ENCODE measurements at places on chromosomes 12 and 14.

- no peak for DNase-seq
These were observed 758.4 kb downstream of the BCL11B start for GRCh38 chr14:98513558-98513957.

- DNase-seq = peak; percentile 40
These were observed 141.6 kb upstream of the MAX start for GRCh38 chr14:65243766-65244442.

GRCh38 chr12:114604606-114605005 is 79.4 kb downstream of the TBX3 start:
- DNase-seq = no peak

GRCh38 chr12:119406308-119406707 is 71.8 kb downstream of the CCDC60 start:
- DNase-seq = no peak

DNA sequence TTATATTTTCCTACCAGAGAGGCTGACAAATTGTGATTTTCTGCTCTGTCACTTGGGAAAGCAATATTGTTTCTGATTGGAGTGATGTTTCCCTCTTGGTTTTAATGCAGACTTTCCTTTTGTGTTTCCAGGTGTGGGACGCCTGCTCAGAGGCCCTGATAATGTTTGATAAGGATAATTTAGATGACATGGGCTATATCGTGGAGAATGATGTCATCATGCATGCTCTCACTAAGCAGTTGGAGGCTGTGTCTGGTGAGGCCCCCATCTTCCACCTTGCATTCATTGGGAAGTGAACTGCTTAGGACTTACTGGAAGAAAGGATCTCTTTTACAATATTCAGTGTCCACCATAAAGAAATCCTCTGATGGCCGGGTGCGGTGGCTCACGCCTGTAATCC is 5.6 kb downstream of the COQ6 start:
- no peak for DNase-seq

DNA sequence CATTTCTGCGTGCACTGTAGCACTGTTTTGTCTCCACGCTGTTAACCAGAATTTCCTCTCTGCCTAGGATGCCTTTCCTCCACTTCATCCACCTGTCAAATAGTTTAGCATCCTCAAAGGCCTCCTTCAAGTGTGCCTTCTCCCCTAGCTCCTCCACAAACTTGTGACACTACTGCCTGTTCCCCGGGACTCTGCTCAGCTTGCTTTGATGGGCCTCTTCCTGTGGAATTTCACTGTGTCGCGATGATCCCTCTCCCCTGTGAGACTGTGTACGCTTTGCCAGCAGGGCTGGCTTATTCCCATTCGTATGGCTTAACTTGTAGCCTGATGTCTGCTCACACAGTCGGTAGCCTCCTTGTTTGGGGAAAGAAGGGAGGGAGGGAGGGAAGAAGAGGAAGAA is 426.8 kb downstream of the VRK1 start:
- no peak for DNase-seq

DNA sequence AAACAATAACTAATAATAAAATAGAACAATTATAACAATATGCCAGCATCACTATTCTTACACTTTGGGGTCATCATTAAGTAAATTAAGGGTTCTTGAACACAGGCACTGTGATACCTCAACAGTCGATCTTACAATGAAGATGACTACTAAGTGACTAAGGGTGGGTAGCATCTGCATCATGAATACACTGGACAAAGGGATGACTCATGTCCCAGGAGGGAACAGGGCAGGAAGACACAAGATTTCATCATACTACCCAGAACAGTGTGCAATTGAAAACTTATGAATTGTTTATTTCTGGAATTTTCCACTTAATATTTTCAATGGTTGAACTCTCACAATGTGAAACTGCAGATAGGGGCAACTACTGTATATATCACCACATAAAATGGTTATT is 19.7 kb downstream of the TSPAN19 start:
- DNase-seq = no peak

DNA sequence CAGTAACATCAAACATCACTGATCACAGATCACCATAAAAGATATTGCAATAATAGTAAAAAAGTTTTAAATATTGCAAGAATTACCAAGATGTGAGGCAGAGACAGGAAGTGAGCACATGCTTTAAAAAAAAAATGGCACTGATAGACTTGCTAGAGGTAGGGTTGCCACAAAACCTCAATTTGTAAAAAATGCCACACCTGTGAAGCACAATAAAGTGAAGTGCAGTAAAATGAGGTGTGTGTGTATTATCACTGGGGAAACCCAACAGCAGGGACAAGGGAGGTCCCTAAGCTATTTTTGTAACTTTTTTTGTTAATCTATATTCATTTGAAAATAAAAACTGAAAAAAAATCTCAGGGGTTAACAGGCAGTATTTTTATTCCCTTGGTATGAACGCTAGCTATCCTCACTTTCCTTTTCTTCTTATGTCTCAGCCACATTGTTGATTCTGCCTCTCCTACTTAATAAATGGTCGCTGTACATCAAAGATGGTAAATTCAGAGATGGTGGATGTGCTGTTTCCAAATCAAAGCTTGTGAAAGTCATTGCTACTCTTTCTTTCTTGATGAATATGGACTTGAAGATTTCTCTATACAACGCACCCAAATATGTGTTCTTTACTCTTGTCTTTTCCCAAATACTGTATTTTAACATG is 14.0 kb upstream of the KLRD1 start:
- no peak for DNase-seq

- DNase-seq = no peak
These were observed 27.6 kb downstream of the ZFYVE1 start for GRCh38 chr14:72999316-72999715.

GRCh38 chr14:49946320-49947141 is 53.6 kb downstream of the ARF6 start:
- DNase-seq = peak; percentile 24

GRCh38 chr12:74903522-74903921 is 306.1 kb downstream of the KCNC2 start:
- peak; percentile 2 for DNase-seq

- no peak for DNase-seq
These were observed 343.3 kb downstream of the MDGA2 start for GRCh38 chr14:47332106-47332505.

- no peak for DNase-seq
These were observed 56.2 kb upstream of the VPS33A start for GRCh38 chr12:122322501-122322900.

GRCh38 chr14:82626156-82627066 is 1092.8 kb upstream of the SEL1L start:
- DNase-seq = no peak

DNA sequence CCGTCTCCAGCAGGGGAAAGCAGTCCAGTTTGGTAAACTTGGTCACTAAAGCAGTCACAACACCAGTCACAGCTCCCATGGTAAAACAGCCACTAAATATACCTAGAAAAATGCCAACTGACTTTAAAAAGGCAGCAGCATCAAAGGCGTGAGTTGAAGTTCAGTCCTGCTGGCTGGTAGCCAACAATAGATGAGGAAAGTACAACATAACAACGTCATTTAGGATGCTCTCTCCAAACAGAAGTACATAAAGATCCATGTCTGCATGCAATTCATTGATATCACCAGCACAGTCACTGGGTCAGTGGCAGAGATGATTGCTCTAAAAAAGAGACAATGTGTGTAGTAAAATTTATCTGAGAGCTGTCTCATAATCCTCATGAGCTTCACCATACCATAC is 59.3 kb upstream of the TMPO start:
- DNase-seq = no peak

GRCh38 chr12:3137268-3137781 is 60.1 kb downstream of the TSPAN9 start:
- DNase-seq = no peak

GRCh38 chr14:53126731-53127130 is 26.4 kb downstream of the DDHD1 start:
- DNase-seq = no peak

GRCh38 chr14:90839024-90839888 is 23.0 kb upstream of the TTC7B start:
- DNase-seq = no peak

DNA sequence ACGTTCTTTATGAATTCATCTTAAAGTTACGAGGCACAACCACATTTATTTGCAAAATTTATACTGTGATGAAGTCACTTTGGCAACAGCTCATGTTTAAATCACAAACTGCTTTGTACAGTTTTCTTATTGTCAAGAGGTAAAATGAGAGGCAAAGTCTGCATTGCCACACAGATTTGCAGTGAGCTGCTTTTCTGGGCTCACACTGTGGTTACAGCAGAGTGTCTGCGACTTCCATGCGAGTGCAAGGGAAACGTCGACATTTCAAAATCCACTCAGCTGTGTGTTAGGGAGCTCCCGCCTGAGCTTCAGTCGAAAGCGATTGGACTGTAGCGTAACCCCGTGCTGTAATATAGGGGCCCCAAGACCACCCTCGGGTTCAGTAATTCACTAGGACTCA is 13.0 kb downstream of the MTA1 start:
- DNase-seq = no peak
